ENCODE measurements at places on chromosomes 5 and 9. TPM values are rescaled to one million over a fixed set of nuclear protein-coding genes. Genes with fewer than 3 reads are reported as not detected.

- no peak for DNase-seq
- H3K27ac ChIP-seq, result no peak overlapping the region
- H3K36me3 ChIP-seq, result peaks cover 23% of the 10 kb centered on the region
- no peak overlapping the region for H3K4me3 ChIP-seq
- no peaks in the 10 kb centered on the region for H3K4me1 ChIP-seq
- no peaks in the 10 kb centered on the region for H3K27me3 ChIP-seq
Measured at GRCh38 chr5:35035271-35035670, 12.5 kb downstream of the AGXT2 start.

Gene F2RL2
- total RNA-seq, result 1.0 TPM

Gene AJM1
- total RNA-seq, result 0.56 TPM

GRCh38 chr9:117485176-117485575 lies 70.3 kb upstream of the ASTN2 start:
- no peaks in the 10 kb centered on the region for H3K36me3 ChIP-seq
- H3K4me1 ChIP-seq, result peaks cover 24% of the 10 kb centered on the region
- no peaks in the 10 kb centered on the region for H3K27me3 ChIP-seq
- no peak overlapping the region for H3K27ac ChIP-seq
- no peak for DNase-seq

DNA sequence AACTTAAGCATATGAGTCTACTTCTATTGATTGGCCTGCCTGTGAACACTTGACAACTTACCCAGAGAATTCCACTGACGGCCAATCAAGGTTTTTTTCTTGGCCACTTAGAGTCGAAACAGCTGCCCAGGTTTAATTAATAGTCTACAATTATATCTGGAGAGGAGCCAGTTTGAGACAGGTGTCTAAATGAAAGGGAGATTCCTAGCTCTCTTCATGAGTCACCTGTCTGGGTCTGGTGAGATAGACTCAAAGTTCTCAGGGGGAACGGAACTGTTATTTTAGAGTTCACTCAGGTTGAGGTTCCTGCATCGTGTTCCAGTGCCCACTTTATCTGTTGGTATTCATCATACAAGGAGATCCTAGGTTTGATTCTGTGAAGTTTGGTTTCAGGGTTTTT lies 111.0 kb downstream of the CD180 start:
- peaks cover 3% of the 10 kb centered on the region for H3K36me3 ChIP-seq
- no peak for DNase-seq
- H3K27ac ChIP-seq, result no peak overlapping the region
- H3K27me3 ChIP-seq, result no peaks in the 10 kb centered on the region

Gene OTULIN
- 44.4 TPM for total RNA-seq

Gene SPATA31D4
- not detected for total RNA-seq

DNA sequence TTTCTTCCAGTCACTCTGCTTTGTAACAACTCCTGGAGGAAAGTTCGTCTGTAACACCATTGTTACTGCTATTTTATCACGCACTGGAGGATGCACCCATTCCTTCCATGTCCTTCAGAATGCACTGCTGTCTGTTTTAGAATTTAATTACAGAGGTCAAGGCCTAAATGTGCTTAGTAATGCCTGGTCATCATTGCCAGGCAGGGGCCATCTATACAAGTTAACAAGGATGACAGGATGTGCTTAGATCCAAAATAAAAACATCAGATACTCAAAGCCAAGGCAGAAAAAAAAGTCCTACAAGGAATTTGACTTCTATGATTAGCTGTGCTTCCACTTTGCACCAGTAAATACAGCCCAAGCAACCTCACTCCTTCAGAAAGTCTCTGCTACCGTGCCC lies 371.4 kb downstream of the SEMA5A start:
- no peaks in the 10 kb centered on the region for H3K27me3 ChIP-seq
- no peaks in the 10 kb centered on the region for H3K4me1 ChIP-seq
- no peak overlapping the region for H3K27ac ChIP-seq
- H3K36me3 ChIP-seq, result no peaks in the 10 kb centered on the region

DNA sequence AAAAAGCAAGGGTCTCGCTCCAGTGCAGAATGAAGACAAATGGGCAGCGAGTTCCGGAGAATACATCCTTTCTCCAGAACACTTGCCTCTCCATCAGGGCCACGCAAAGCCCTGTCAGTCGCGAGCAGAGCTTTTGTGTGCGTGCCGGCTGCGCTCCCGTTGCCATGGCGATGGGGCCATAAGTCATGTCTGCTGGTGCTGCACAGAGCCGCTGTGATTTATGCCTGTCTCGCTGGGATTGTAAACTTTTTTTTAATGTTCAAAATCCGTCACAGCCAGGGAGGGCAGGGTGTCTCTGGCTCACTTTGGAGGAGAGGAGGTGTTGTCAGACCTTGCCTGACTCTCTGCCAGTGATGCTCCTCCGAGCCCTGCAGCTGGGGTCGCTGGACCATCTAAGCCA lies 272.7 kb downstream of the TRIM32 start:
- DNase-seq, result no peak
- no peaks in the 10 kb centered on the region for H3K4me1 ChIP-seq
- no peak overlapping the region for H3K4me3 ChIP-seq
- H3K36me3 ChIP-seq, result no peaks in the 10 kb centered on the region
- H3K27me3 ChIP-seq, result peaks cover 2% of the 10 kb centered on the region

GRCh38 chr5:155794795-155795194 lies 532.2 kb upstream of the SGCD start:
- no peak for DNase-seq
- no peak overlapping the region for H3K27ac ChIP-seq
- H3K27me3 ChIP-seq, result no peaks in the 10 kb centered on the region
- H3K36me3 ChIP-seq, result no peaks in the 10 kb centered on the region

- no peak for DNase-seq
- no peaks in the 10 kb centered on the region for H3K4me1 ChIP-seq
Measured at GRCh38 chr5:131426011-131426410, 162.2 kb downstream of the CDC42SE2 start.

Gene FAM221B
- total RNA-seq, result not detected

GRCh38 chr9:1210954-1211353 lies 160.8 kb downstream of the DMRT2 start:
- no peaks in the 10 kb centered on the region for H3K36me3 ChIP-seq
- H3K27me3 ChIP-seq, result no peaks in the 10 kb centered on the region
- H3K4me1 ChIP-seq, result no peaks in the 10 kb centered on the region
- DNase-seq, result no peak
- no peak overlapping the region for H3K27ac ChIP-seq

GRCh38 chr5:50420343-50420935 lies 20.6 kb downstream of the EMB start:
- DNase-seq, result no peak
- no peaks in the 10 kb centered on the region for H3K27me3 ChIP-seq
- no peaks in the 10 kb centered on the region for H3K36me3 ChIP-seq

DNA sequence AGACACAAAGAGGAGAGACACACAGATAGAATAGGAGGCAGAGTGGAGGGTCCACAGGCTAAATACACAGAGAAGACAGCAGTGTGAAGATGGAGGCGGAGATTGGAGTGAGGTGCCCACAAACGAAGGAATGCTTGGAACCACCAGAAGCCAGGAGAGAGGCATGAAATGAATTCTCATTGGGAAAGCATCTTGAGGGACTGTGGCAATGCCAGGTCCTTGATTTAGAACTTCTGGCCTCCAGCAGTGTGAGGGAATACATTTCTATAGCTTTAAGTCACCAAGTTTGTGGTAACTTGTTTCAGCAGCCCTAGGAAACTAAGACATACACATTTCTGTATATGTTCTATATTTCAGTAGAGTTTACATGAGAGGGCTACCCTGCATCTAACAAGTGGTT lies 396.6 kb upstream of the ZNF608 start:
- H3K4me3 ChIP-seq, result no peak overlapping the region
- H3K4me1 ChIP-seq, result no peaks in the 10 kb centered on the region
- H3K27ac ChIP-seq, result no peak overlapping the region

Gene LMX1B
- not detected for total RNA-seq

DNA sequence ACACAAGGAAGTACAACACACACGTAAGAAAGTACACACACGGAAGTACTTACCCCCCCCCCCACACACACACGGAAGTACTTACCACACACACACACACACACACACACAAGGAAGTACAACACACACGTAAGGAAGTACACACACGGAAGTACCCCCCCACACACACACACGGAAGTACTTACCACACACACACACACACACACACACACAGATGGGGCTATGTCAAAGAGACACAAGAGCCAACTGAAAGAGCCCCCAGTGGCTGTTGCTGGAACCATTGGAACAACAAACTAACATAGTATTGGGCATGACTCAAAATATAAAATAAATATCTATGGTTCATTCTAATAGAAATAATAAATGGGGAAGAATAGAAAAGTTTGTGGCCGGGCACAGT lies 4.9 kb upstream of the MAPK9 start:
- no peaks in the 10 kb centered on the region for H3K36me3 ChIP-seq
- no peak overlapping the region for H3K4me3 ChIP-seq
- H3K27me3 ChIP-seq, result no peaks in the 10 kb centered on the region
- peaks cover 6% of the 10 kb centered on the region for H3K4me1 ChIP-seq
